ENCODE measurements at places on chromosomes 3 and 15.

DNA sequence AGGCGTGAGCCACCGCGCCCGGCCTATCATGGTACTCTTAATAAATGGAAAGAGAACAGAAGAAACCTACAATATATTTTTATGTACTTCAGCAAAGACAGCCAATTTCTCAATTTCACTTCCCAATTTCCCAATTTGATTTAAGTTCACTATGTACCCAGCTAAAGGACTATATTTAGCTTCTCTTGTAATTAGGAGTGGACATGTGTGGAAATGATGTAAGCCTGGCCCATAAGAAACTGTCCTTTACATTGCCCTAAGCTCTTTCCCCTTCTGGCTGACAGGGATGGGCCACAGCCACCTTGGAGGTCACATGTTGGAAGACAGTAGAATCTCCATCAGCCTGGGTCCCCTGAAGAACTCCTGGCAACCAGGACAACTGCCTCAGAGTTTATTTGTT is 6.2 kb downstream of the TMEM39A start:
- DNase-seq: no peak

DNA sequence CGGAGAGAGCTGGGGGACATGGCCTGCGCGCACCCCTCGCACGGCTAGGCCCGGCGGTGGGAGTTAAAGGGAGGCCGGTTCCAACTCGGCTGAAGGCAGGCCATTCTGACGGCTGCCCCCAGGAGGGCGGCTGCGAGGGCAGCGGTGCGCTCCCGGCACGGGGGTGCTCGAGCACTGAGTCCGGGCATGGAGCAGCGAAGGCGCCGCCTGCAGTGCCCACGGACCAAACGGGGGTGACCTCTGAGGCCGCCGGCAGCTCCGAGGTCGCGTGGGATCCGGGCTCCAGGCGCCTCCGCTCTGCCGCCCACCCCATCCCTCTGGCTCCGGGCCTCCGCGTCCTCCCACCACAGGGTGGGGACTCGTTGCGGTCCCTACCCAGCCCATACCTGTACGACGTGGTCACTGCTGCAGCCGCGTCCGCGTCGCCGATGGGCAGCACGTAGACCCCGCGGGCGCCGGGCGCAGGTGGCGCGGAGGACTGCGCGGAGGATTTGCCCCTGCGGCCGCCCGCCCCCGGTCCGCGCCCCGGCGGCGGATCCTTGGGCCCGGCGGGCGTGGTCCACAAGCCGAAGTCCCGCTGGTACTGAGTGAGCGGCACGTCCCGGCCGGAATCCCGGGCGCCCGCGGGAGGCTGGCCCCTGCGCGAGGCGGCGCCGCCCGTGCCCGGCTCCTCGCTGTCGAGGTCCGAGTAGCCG is 469 bp downstream of the MAP6D1 start:
- DNase-seq: no peak

DNA sequence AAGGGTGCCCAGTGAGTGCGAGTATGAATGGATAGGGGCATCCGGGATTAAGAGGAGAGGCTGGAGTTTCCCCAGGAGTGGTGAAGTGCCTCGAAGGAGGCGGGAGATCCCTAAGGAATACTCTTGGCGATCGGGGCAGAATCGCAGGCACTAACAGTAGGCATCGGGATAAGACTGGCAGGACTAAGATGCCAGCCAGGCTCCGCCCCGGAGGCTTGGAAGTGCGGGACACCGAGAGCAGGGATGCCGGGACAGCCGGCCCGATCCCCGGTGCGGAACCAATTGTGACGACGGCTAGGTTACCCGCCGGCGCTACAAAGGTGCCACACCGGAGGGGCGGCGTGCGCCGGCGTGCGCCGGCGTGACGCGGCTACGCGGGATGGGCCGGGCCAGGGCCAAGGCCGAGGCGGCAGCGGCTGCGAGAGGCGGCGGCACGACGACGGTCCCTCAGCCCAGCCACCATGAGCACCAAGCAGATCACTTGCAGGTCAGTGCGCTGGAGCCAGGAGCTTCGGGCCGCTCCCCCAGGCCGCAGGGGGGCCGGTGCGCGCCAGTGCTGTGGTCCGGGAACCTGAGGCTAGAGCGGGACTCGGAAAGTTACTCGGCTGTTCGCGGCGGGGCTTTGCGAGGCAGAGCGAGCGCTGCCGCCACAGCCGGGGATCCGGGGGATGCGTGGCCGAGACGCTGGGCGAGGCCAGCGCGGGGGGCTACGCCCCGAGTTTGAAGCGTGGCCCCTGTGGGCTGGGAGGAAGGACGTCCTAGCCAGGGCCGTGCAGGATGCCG is at the start of gene MKRN2:
TSS of gene MKRN2 (plus strand) at position 398 of the 783 bp plus-strand sequence. CDS start at position 462, 64 bp downstream.
- DNase-seq: peak; percentile 91

DNA sequence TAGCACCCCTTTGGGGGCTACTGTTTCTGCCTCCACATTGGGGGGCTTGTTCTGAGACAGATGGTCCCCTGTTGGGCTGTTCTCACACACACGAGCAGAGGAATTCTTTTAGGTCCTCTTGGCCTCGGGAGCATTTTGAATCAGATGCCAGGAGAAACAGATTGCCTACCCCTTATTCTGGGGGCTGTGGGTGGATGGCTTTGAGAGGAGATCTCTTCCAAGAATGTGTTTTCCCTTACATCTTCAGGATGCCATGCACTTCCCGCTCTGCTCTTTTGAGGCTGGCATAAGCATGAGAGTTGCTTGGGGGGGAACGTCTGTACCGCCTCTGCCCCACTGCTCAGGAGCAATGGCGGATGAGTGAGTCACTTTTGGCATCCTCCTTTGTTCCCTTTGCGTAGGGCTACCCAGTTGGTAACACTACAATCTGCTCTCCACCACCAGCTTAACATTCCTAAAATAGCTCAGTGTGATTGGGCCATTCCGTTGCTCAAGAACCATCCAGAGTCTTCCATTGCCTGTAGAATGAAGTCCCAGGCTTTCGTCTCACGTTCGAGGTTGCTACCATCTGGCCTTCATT is 154.4 kb downstream of the RPLP1 start:
- DNase-seq: no peak

GRCh38 chr3:149016669-149017541 is 25.6 kb downstream of the GYG1 start:
- no peak for DNase-seq

DNA sequence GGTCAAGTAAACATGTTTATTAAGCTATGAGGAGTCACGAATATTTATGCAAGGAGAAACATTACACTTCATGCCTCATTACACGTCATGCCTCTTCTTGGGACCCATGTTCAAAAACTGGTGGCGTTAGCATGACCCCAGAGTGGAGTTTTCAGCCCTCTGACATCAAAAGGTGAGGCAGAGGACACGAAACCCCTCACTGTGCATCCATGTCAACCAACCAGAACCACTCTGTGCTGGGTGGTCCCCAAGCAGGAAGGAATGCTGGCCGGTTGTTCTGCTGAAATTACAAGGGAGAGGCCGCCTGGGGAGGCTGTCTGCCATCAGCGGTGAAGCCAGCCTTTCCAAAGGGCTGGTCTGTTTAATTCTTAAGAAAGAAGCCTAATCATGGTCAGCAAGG is 83.4 kb downstream of the GABRB3 start:
- DNase-seq: no peak

- no peak for DNase-seq
Measured at GRCh38 chr3:30984855-30985749, 90.6 kb upstream of the GADL1 start.

- DNase-seq: no peak
Measured at GRCh38 chr3:45056608-45057301, 30.7 kb downstream of the CLEC3B start.

GRCh38 chr3:146750196-146750595 is 145.1 kb upstream of the PLSCR5 start:
- DNase-seq: no peak

DNA sequence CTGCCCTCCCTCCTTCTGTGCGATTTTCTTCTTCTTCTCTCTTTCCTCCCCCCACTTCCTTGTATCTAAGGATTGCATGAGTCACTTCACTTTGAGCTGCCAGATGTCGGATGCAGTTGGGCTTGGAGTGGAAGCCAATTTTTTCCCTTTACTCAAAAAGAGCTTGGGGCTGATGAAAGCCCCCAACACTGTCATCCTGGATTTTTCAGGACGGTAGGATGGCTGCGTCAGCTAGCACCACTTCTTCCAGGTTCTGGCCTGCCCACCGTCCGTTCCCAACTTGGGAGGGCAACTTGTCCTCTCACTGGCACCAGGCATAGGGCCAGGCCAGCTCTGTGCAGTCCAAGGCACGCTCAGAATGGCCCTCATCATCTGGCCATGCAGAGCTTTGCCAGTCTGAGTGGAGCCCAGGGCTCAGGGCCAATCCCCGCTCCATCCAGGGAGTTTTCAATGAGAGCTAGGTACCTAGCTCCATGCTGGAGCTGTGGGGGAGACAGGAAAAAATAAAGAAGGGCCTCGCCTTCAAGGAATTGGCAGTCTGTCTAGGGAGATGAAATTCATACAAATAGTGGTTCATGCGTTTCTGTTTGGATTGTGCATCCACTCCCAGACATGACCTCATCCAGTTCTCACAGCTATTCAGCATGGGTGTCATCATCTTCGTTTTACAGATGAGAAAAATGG is 47.7 kb upstream of the INSYN1 start:
- DNase-seq: no peak

DNA sequence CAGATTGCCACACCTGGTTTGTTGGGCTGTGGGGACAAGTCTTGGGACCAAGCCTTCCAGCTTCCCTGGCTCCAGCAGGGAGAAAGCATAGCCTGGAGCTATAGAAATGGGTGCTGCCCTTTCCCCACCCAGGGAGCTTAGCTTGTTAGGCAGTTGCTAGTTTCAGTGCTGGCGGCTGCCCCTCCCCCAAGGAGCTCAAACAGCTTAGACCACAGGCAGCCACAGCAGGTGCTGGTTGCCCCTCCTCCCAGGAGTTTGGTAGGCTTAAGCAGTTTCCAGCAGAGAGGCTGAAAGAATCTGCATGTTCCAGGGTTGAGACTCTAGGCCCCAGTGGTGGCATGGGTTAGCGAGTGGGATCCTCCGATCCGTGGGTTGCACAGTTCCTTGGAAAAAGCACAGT is 889.7 kb downstream of the IGSF11 start:
- no peak for DNase-seq

- DNase-seq: no peak
Measured at GRCh38 chr3:98921957-98922356, 20.5 kb upstream of the DCBLD2 start.

DNA sequence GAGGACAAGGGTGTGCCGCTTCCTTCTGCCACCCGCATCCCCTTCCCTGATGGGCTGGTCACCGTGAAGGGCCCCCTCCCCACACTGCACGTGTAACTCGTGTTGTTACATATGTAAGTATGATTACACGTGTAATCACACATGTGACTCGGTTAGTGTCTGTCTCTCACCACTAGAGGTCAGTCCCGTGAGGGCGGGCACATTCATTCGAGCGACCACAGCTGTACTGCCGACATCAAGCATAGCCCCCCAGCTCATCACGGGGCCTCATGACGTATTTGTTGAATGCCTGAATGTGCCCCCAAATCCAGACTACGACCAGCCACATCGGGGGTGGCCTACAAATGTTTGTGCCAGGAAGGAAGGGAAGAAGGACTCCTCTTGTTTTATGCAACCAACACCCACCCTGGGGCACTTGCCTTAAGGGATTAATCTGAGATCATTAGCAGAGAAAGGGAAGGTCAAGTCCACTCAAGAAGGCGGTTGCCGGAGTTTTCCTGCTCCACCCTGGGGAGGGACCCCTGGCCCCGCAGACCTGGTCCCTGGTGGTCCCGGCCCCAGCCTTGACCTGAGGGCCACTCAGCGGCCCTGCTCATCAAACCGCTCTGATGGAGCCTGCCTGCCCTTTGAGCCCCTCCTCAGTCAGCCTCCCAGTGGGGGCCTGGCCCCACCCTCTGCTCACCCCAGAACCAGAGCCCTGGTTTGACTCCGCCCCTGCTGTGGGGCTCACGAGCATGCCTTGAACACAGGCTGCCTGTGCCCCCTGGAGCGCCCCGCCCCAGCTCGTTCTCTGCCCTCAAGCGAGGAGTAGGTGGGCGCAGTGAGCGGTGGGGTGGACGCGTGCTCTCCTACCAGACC is 52.8 kb downstream of the RGMA start:
- DNase-seq: peak; percentile 66

GRCh38 chr3:118171236-118171852 is 863.3 kb downstream of the IGSF11 start:
- no peak for DNase-seq

GRCh38 chr3:85100316-85100715 is 141.5 kb downstream of the CADM2 start:
- no peak for DNase-seq

DNA sequence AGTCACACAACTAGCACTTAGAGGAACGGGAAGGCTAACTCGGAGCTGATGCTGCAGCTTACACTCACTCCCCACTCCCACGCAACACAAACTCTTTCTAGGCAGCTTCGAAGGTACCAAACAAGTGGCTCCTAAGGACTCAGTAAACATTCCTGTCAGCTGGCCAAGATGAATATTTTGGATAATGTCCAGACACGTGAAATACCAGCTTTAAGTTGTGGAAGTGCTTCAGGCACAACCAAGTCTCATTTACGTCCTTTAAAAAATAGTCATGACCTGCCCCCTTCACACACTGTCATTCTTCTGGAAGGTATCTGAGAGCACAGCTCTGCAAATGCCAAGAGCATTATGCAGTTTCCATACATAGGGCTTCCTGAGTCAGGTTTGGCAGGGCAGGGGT is 1005.9 kb upstream of the CFAP20DC start:
- no peak for DNase-seq

GRCh38 chr15:69973102-69973714 is 124.5 kb downstream of the TLE3 start:
- DNase-seq: peak; percentile 48

DNA sequence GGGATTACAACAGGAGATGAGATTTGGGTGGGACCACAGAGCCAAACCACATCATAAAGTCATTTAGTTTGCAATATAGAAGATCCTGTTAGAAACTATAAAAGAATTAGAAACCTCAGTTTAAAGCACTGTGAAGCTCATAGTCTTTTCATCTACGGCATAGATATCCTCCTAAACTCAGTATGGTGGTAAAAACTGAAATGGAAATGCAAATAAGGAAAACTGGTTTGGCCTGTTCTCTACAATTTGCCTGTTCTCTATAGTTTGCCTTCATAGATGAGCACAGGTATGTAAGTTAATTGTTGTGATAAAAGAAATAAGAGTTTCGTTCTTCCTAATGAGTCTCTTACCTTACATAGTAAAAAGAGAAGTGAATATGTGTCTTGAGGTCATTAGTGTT is 331.6 kb upstream of the ARL6 start:
- DNase-seq: no peak

- peak; percentile 5 for DNase-seq
Measured at GRCh38 chr3:120678331-120678947, 3.6 kb downstream of the HGD start.

DNA sequence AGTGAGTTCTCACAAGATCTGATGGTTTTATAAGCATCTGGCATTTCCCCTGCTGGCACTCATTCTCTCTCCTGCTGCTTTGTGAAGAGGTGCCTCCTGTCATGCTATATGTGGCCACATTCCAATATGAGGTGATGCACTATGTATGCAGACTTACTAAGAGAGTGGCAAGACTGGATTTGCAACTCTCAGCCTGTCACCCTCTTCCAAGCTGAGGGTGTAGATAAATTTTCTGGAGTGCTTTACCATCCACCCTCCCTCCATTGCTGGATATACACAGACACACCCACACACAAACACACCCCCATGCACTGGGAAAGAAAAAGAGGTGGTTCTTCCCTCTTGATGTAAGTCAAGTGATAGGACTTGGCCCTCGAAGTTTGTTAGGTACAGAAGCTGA is 30.2 kb upstream of the CHMP2B start:
- DNase-seq: no peak
